Stimulated activated CD4-positive, alpha-beta T cell treated with anti-CD3 and anti-CD28 coated beads, TNF-alpha, amount 100 ng/mL, for 48 hours (primary cell): ENCODE measurements at places on chromosomes 12 and 14.

GRCh38 chr12:69828897-69829296, 3.9 kb downstream of the MYRFL start:
- no peak for DNase-seq

- no peak for DNase-seq
These were observed 253.4 kb upstream of the KITLG start for GRCh38 chr12:88833641-88834116.

DNA sequence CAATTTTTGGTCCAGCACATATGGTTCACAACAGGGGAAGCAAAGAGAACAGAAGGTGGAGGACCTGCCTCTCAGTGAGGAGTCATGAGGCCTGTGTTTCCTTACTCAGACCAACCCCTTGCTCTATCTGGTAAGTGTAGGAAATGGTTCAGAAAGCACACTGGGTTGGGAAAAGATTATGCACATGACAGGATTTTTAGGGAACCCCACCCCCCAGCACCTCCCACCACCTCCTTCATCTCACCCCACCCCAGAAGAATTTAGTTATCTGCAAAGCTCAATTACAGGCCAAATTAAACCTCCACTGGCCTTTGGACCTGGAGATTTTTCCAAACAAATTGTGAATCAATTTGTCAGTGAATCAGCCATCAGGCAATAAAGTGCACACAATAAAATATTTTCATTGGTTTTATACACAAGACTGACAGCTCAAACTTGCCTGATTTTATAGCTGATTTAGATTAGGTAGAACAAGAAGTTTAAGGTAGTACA, 132.8 kb downstream of the DACT1 start:
- no peak for DNase-seq

DNA sequence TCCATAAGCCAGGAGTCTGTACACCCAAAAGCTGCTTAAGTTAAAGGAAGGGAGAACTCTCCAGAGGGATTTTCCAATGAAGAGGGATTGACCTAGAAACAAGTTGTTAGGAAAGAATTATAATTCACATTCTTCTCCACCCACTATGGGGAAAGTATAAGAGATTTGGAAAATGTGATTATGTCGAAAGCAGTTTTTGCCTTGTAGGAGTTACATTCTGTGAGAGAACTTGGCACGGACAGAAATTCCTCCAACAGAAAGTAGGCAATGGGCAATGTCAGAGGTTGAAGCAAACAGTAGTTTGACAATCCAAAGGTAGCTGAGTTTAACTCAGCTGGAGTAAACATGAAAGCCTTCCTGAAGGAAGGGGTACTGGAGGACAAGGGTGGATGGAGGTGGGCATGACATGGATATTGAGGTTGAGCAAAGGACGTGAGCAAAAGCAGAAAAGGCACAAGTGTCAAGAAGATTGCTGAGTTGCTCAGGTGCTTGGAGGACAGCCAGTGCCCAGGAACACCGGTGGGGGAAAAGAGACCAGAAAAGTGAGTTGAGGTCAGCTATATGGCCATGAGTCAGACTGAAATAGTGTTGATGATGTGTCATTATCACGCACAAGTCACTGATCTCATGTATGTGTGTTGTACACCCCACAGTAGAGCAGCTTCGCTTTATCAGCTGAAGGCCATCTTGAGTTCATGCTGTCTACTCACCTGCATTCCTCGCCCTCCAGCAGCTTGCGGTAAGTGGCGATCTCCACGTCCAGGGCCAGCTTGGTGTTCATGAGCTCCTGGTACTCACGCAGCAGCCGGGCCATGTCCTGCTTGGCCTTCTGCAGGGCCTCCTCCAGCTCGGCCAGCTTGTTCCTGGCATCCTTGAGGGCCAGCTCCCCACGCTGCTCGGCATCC, 4.0 kb downstream of the KRT5 start:
- no peak for DNase-seq

DNA sequence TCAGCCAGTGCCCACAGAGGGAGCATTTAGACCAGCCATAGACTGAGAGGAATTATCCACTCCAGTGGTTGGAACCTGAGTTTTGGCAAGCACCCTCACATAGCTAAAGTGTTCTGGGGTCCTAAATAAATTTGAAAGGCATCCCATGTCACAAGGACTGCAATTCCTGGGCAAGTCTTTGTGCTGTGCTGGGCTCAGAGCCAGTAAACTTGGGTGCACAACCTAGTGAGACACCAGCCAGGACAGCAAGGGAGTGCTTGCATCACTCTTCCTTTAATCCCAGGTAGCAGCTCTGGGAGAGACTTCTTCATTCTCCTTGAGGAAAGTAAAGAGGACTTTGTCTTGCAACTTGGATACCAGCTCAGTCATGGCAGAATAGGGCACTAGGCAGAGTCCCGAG, 142.0 kb upstream of the FSCB start:
- no peak for DNase-seq

- DNase-seq, result no peak
These were observed 74.6 kb downstream of the STXBP6 start for GRCh38 chr14:24975393-24975792.

DNA sequence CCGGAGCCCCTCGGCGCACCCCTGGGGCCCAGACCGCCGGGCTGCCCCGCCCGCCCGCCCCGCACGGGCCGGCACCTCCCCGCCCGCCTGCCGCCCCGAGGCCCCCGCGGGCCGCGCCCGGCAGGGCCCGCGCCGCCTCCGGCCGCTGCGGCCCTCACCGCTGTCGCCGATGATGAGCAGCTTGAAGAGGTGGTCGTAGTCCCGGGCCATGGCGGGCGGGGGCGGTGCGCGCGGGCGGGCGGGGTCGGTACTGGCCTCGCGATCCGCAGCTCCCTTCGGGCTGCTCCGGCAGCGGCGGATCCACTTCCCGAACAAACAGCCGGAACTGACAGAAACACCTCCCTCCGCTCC, at the start of gene RAB35:
TSS of gene RAB35 (minus strand) at position 313 of the 351 bp plus-strand sequence. CDS start at position 210, 103 bp downstream.
- no peak for DNase-seq

DNA sequence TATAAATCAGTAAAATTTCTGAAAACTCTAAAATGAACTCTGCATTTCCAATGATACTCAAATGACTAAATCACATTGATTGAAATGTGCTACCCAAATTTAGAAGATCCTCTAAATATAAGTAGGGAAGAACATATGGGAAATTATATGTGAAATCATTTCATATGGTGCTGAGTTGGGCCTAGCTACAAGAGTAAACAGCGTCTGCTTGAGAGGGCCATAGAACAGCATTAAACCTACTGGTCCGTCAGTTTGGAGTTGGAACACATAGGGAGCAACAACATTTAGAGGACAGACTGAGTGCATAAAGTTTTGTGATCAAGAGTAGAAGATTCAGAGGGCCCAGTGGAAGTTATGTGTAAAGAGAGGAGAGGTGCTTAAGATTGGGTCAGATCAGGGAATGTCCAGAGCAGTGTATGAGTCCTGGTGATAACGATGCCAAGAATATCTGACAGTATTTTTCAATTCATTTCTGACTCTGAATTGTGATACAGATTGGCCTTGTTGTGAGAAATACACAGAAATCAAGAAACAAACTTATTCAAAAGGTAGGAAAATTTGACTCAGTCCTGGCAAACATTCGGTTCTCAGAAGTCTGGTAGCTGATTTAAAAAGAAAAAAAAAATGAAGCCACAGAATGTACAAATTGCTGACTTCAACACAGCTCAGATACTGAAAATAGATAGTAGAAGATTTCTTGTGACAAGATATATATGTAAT, 362.2 kb downstream of the CCDC91 start:
- DNase-seq, result no peak

- no peak for DNase-seq
These were observed 603.5 kb downstream of the RPL10L start for GRCh38 chr14:46048127-46048526.

DNA sequence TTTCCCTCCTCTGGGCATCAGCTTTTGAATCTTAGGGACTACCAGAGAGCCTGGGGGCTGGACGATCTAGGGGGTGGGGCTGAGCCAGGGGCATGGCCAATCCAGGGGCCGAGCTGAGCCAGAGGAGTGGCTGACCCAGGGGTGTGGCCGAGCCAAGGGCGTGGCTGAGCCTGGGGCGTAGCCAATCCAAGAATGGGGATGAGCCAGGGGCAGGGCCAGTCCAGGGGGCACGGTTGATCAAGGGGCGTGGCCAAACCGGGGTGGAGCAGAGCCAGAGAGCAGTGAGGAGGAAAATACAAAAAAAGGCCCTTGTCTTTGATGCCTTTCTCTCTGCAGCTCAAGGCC, 219.3 kb upstream of the NOS1 start:
- no peak for DNase-seq

- no peak for DNase-seq
These were observed 161.0 kb downstream of the PAX9 start for GRCh38 chr14:36822685-36823084.

- DNase-seq, result no peak
These were observed 244.0 kb upstream of the AMIGO2 start for GRCh38 chr12:47323802-47324201.

GRCh38 chr12:130521375-130522124, 183.9 kb downstream of the PIWIL1 start:
- DNase-seq, result no peak

- no peak for DNase-seq
These were observed at the start of gene CABP1 for GRCh38 chr12:120639771-120640721. Gene CABP1 (plus strand): TSS chr12:120640626. CDS start chr12:120640686, 60 bp downstream.

GRCh38 chr12:66085998-66086397, 44.6 kb downstream of the LLPH start:
- DNase-seq, result no peak

- no peak for DNase-seq
These were observed 1215.8 kb upstream of the TMEM132C start for GRCh38 chr12:127051139-127051538.

DNA sequence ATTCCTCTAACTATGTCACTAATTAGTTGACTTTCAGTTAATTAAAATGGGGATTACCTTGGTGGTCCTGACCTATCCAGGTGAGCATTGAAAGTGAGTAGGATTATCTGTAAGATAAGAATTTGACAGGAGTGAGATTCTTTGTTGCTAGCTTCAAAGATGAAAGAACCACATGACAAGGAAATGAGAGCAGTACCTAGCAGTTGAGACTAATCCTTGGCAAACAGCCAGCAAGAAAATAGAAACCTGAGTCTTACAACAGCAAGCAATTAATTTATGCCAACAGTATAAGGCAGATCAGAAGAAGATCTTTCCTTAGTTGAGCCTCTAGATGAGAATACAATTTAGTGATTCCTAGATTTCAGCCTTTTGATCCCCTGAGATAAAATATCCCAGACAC, 1058.4 kb downstream of the LRFN5 start:
- DNase-seq, result no peak

DNA sequence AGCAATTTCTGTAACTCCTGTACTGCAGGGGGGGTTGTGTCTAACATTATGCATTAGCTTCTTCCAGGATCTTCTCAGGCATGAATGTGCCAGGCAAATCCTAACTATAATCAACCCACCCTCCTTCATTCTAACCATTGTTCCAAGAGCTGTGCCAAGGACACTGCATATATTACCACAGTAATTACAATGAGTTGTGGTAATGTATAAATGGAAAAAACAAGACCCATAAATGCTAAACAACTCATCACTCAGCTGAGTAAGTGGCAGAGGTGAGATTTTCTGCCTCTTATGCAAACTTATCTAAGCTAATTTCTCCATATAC, 80.6 kb downstream of the PRKD1 start:
- DNase-seq, result no peak

GRCh38 chr12:19666070-19666469, 226.8 kb downstream of the AEBP2 start:
- no peak for DNase-seq

- no peak for DNase-seq
These were observed 52.7 kb upstream of the SYNE2 start for GRCh38 chr14:63800083-63800482.

DNA sequence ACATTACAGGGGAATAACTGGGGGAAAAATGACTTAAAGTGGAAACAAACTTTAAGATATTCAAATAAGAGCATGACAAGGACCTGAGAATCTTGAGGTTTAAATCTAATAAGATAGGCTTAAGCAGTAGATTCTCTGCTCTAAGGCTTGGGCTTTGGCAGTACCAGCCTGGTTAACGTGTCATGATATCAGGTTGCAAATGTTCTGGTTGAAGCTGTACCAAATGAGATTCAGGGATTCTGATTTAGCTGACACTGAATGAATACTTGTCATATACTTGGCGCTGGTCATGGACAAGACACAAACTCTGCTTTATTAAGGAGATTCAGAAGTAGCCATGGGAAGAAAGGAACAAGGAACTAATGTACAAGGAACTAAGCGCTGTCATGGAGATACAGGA, 6.1 kb downstream of the TCP11L2 start:
- no peak for DNase-seq

GRCh38 chr14:101028971-101029667, 125.6 kb upstream of the RTL1 start:
- DNase-seq, result no peak

- no peak for DNase-seq
These were observed 4.3 kb downstream of the P2RX4 start for GRCh38 chr12:121214166-121214777.

- DNase-seq, result no peak
These were observed 45.7 kb upstream of the ITPR2 start for GRCh38 chr12:26878661-26879119.

DNA sequence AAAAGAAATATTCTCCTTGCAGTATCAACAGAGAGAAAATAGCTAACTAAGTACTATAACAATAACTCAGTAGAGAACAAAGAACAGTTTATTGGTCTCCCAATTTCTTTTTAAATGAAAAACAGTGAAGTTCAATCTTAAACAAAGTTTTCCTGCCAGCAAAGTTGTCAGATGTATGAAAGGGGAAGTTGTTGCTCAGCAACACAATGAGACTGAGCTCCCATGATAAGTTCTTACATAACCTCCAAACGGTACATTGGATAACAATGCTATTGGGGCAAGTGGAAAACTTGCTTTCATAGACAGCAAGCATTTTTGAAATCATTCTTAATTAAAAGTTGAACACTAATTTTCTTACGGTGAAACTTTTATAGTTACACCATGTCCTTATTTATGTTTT, 94.9 kb downstream of the ALG10B start:
- no peak for DNase-seq

DNA sequence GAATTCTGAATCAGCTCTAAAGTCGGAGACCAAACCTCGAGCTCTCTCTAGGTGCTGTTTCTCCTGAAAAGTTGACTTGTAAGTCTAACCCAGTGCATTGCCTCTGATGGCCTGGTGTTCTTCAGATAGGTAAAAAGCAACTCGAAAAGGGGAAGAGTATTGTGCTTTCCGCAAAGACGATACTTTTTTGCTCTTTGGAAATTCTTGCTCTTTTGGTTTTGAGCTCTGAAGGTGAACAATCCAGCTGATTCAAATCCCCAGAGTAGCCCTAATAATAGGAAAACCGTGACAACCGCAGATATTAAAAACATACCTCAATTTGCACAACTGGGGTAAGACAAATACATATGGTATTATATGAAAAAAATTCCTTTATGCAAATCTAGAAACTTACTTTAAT, 447.4 kb downstream of the RAD51B start:
- DNase-seq, result no peak
